ENCODE measurements at places on chromosomes 1 and 21.
A peak's percentile ranks its signal among the peaks of the same experiment; 100 is the strongest.

DNA sequence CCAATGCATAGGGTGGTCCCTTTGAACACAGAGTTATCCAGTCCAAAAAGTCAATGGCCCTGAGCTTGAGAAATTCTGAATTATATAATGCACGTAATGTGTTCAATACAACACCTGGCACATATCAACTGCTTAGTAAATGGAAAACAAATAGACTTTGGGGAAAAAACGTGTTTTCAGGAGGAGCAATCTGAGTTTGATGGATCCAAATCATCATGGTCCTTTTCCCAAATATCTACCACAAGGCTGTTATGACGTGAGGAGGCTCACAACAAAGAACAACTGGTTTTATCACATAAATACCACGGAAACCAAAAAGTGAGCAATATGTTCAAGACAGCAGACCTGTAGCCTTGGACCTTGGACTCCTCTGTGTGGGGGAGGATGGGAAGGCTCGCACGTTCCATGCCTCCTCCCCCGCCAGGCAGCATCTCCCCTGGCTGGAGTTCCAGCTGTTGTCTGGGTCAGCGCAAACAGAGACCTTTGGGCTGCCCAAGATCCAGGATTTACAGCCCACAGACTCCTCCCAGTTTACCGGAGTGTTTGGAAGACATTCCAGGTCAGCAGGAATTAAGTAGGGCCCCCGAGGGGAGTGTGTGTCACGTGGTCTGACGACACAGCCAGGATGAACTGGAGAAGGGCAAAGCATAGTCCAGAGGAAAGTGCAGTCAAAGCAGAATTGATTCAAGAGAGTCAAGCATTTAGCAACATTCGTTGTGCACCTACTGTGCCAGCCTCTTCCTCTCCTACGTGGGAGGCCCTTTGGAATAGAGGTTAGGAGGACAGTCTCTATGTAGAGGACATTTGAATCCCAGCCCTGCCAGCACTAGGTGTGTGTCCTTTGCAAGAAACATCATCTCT lies 32.2 kb upstream of the MED18 start:
- peak; percentile 6 for DNase-seq

DNA sequence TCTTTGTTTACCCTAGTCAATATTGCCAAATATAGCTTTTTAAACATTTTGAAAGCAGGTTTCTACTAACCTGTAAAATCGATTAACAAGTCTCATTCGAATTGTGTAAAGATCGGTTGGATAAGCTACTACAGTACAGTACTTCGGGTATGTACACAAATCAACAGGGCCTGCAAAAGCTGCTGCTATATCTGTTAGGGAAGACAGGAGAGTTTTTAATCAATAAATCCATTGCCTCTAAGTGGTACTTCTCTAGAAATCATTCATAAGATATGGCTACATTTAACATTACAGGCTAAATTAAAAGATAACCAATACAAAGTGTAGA lies 34.8 kb upstream of the PSMG1 start:
- DNase-seq, result no peak

DNA sequence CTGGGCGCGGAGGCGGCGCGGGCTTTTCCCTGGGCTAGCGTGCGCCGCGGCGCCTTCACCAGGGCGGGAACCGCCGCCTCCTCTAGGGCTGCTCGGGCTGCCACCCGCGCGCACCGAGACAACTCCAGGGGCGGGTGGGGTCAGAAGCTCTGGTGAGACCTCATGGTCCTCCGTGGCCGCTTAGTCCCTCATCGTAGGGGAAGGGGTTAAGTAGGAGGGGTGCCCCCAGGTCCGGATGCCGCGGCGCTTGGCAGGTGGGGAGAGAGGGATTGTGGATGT lies 559 bp downstream of the SERTAD4 start:
- no peak for DNase-seq

- no peak for DNase-seq
These were observed 21.3 kb downstream of the UBASH3A start for GRCh38 chr21:42424914-42425541.

GRCh38 chr1:211019266-211019665 lies 114.7 kb downstream of the KCNH1 start:
- DNase-seq, result no peak

DNA sequence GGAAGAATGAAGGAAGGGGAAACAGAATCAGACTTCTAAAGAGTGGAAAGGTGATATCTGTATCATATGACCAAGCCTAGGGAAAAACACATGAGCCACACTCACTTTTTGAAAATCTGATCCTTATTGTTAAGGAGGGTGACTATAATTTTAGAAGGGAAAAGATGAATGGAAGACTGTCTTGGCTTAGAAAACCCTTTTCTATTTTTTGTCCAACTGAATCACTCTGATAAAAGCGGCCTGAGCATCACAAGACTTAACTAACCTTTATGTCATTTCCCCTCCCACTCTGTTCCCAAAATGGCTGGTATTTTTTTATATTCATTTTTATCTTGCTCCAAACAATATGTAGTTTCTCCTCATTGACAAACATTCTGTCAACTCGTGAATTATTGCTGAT lies 169.8 kb downstream of the C1orf21 start:
- DNase-seq, result no peak

DNA sequence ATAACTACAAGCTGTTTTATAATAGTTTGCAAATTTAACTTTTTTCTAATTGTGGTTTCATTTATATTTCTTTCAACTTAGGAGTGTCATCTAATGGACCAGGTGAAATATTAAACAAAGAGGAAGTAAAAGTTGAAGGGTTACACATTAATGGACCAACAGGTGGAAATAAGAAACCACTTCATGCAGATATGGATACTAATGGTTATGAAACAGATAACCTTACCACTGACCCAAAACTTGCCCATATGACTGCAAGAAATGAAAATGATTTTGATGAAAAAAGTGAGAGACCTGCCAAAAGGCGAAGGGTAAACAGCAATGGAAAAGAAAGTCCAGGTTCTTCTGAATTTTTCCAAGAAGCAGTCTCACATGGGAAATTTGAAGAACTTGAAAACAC lies 59.7 kb downstream of the MIER1 start:
- DNase-seq, result no peak

- peak; percentile 50 for DNase-seq
These were observed 26.2 kb upstream of the SPATA6 start for GRCh38 chr1:48498096-48498791.

DNA sequence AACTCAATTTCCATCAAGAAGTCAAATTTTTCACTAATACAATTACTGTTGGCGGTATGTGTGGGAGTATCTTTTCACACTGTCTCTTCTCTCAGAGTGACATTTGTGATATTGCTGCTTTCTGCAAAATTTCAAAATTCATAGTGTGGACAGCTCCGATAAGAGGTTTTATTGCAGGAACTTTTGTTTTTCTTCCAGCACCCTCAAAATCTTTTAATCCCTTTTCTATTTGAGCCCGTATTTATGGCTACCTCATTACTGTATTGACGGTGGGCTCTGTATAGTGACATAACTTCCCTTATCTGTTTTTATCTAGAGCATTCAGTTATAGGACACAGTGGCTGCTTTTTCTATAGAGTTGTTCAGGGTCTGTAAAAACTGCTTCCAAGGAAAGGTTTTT lies 794.4 kb upstream of the TMPRSS15 start:
- no peak for DNase-seq

DNA sequence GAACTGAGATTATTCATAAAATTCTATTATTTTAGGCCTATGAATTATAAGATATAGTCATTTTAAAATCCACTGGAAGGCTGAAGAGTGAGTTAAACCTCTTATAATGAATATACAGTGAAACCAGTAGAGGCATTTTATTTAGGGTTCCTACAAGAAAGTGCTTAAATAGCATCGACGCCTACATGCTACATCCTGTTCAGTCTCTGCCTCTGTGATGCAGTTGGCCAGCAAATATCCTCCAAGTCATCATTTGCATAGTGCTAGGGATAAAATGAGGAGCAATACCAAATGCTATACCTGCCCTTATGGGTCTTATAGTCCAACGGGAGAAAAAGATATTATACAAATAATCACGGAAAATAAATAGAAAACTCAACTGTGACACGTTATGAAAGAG lies 59.6 kb downstream of the EDEM3 start:
- no peak for DNase-seq

GRCh38 chr1:215032911-215033526 lies 49.5 kb upstream of the KCNK2 start:
- DNase-seq, result no peak

DNA sequence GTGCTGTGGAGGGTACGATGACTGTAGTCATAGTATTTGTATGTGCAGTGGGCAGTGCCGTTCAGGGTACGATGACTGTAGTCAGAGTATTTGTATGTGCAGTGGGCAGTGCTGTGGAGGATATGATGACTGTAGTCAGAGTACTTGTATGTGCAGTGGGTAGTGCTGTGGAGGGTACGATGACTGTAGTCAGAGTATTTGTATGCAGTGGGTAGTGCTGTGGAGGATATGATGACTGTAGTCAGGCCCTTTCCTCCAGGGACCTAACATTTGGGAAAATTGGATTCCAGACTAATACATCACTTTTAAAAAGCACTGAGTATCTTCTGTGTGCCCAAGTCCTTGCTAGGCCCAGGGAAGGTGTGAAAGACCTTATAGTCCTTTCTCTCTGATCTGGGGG lies 2.9 kb downstream of the ZNF672 start:
- DNase-seq, result no peak

DNA sequence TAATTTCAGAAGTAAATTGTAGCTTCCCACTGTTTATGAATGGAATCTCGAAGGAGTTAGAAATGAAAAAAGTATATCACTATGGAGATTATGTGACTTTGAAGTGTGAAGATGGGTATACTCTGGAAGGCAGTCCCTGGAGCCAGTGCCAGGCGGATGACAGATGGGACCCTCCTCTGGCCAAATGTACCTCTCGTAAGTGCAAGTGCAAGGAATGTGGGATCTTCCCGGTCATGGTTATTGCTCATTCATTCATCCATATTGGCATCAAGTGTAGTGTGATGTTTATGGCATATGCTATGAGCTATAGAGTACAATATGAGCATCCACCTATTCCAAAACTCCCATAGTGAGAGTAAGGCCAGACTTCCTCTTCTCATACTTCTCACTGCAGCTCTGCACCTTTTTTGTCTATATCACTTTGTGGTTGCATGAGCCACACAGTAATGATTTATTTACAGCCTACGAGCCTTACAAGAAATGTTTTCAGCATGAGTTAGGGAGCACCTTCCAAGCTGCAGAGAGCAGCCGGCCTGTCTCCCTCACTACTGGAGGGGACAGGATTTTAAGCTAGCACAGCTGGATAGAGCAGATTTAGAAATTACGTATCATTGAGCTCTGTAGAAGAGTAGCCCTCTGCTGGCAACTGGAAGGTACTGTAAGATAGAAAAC lies 24.9 kb upstream of the CR1L start:
- DNase-seq, result no peak

DNA sequence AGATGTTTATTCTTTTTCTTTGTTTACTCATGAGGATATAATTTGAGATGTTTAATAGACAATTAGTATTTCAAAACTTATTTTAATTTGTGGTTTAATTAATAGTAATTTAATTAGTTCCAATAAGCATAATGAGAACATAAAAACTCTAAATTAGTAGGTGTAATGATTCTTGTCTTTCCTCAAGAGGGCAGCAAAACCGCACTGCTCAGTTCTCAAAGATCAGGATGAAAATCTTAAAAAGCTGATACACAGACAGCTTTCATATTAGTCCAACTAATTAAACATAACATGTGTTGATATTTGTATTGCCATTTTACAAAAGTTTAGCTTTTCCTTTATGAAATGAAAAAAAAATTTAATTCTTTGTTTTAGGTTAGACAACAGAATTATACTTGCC lies 106.7 kb upstream of the C21orf91 start:
- DNase-seq, result no peak
